Hematopoietic multipotent progenitor cell (in vitro differentiated cells): ENCODE measurements at places on chromosomes 16 and 17. TPM values are rescaled to one million over a fixed set of nuclear protein-coding genes. Genes with fewer than 3 reads are reported as not detected.

ZNF469 gene
- total RNA-seq, result 2.2 TPM

ABCA9 gene
- under 0.01 TPM for total RNA-seq

- peak; percentile 5 for DNase-seq
Measured at GRCh38 chr17:33416131-33416530, 123.0 kb upstream of the ASIC2 start.

DNA sequence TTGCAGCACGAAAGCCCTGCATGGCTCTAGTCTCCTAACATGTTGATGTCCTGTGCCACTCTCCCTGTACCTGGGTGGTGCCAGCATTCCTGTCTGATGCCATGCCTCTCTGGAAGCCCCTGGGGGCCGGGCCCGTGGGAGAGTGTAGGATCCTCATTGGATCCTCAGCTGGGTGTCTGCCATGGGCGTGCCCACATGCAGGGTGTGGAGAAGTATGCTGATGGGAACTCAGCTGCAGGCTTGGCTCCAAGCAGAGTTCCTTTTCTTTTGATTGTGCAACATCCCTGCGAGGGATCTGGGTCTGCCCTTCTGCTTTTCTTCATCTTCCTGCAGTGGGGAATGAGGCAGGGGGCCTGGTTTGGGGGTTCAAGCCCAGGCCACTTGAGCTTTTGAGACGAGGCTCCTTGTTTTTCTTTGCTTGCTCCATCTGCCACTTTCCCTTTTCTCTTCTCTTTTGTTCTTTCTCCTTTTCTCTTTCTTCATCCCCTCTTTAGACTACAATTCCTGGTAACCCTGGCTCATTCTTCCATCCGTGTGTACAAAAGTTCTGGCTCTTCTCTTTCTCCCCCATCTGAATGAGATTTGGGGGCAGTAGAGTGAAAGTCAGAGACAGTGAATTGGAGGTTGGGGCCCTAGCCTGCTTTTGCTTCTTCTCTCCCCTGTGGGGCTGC, 32.9 kb downstream of the KSR1 start:
- DNase-seq, result no peak

- no peak for DNase-seq
Measured at GRCh38 chr17:1112875-1113274, 66.9 kb downstream of the ABR start.

DNA sequence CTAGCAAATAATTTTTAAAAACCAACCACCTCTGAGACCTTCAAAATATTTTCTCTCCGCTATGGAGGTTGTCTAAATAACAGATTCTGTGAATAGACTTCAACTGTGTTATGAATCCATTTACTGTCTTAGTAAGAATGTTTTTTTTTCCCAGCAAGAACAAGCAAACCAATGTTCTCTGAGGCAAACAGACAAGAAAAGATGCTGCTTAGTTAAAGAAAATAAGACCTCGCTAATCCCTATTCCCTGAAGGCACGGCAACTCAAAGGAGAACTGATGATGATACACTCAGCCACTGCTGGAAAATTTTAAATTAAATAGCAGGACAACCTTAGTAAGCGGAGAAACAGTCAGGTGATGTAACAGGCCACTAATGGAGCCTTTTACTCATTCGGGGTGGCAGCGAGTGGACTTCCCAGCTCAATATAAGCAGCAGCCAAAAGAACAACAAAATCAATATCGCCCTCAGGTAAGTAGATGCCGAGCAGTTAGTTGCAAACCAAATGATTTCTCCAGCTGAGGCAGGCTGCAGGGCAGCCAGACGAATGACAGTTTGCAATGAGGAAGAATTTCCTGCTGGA, 81.8 kb downstream of the CPPED1 start:
- no peak for DNase-seq

DNA sequence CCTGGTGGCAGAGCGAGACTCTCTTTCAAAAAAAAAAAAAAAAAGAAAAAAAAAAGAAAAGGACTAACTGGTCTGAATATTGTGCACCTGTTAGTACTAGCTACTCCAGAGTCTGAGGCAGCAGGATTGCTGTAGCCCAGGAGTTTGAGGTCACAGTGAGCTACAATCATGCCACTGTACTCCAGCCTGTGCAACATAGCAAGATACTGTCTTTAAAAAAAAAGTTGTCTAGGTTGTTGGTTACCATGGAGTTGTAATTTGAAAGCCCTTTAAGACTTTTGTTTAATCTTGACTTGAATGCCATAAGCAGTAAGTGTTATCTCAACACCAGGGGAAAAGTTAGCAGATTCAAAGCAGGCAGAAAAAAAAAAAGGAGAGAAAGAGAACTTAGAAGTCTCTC, 10.9 kb upstream of the C16orf54 start:
- DNase-seq, result peak; percentile 40
